Activated naive CD4-positive, alpha-beta T cell treated with Interleukin-2 at 50 U/mL for 16 hours (primary cell): ENCODE measurements at places on chromosomes 2 and 18.

DNA sequence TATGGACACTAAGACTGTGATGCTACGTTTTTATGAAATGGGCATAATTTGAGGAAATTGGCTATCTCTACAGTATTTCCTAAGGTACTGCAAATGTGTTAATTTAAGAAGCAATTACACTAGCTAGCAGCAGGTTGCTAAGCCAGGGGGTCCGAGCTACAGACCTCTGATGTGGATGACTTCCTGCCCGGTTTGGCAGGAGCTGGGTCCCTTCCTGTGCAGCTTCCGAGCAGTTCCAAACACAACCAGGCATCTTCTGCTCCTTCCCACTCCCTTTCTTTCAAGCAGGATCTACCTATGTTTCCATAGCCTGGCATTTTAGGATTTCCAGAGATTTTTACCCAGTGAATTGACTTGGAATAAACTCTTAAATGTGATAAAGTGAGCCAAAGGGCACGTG, 55.7 kb downstream of the SCN2A start:
- DNase-seq = no peak

GRCh38 chr18:9096007-9096371, 6.5 kb upstream of the NDUFV2 start:
- no peak for DNase-seq

DNA sequence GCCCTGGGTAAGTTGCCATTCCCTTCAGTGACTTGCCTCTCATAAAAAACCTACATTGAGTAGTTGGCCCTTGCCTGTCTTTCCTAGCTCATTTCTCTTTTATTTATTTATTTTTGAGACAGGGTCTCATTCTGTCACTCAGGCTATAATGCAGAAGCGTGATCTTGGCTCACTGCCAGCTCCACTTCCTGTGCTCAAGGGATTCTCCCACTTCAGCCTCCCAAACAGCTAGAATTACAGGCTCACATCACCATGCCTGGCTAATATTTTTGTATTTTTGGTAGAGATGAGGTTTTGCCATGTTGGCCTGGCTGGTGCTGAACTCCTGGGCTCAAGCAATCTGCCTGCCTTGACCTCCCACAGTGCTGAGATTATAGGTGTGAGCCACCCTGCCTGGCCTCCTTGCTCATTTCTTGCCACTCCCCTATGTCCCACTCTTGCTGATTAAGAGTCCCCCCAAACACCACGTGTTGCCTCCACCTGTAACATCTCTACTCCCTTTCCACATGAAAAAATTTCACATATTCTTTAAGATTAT, 12.6 kb downstream of the EVA1A start:
- DNase-seq = no peak

DNA sequence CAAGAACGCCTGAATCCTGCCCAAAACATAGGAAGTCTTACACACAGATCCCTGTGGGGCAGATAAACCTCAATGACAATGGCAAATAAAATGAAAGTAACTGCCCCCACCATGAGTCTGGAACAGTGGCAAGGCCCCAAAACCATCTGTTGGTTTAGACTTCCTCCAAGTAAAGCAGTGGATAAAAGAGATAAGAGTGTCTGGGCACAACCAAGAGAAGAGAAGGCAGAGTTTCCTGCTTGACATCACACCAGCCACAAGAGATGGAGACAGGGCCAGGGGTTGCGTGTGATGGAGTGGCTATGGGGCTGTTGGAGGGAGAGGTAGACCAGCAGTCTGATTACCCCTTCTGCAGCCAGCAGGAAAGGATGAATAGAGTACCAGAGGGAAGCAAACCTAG, 212.1 kb upstream of the POU3F3 start:
- no peak for DNase-seq

DNA sequence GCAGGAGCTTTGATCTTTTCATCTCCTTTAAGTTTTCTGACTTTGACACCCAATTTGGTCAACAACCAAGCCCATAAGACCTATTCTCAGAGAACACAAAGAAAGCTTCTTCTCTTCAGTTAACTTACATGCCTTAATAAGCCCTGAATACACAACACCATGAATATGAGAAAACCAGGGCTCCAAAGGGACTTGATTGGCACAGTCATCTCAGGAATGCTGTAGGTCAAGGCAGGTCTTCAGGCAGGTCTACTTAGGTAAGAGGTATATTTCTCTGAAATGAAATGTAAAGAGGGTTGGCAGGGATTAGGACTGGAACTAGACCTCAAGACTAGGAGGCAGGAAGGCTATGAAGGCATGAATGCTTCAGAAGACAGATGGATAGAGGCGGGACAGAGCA, 24.4 kb upstream of the EIF2AK3 start:
- DNase-seq = no peak

DNA sequence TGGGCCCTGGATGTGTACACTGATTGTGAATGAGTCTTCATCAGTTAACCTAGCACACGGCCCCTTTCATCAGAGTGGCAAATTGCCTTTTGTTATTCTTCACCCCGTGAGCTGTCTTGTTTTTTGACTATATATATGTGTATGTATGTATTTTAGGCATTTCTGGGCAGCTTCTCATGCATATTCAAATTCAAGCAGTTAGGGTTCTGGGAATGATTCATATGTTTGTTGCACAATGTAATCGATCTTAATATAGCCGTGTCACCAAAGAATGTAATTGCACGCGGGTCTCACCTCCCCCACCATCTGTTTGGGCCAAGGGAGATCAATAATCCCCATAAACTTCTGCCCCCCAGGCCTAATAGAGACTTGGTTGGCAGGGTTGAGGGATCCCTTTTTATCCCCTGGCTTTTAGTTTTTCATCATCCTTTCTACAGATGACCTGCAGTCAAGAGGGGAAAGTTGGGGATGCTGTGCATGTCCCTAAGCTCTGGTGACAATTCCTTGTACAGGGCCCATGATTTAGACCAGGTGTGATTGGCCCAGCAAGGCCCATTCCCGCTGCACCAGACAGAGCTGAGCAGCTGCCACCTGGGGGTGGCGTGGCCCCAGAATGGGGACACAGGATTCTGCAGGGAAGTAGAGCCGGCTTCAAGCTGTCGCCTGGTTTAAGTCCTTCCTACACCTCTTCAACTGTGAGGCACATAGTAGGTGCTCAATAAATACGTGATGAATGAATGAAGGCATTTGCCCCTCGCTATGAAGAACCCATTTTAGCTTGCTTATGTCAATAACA, 19.2 kb downstream of the KCNF1 start:
- no peak for DNase-seq

- DNase-seq = no peak
Observed at GRCh38 chr2:137031731-137032130, 266.4 kb downstream of the THSD7B start.
